ENCODE measurements at places on chromosomes 7 and 10.

DNA sequence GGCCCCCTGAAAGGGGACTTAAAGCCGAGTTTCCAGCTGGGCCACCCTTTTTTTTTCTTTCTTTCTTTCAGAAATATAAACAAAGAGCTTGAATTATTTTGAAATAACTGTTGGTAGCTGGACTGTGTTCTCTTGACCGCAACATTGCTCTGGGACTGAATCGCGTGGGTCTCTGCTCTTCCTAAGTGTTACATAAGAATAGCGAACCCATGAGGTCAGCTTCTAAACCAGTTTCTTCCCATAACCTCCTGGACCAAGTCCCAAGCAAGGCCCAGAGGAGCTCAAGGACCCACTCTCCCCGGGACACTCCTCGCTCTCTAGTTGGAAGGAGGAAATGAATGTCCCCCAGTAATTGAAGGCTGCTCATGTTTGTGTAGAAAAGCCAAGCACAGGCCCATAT, 91.1 kb downstream of the CXCL12 start:
- DNase-seq = no peak

- DNase-seq = no peak
Measured at GRCh38 chr7:49766966-49767365, 6.5 kb upstream of the VWC2 start.

DNA sequence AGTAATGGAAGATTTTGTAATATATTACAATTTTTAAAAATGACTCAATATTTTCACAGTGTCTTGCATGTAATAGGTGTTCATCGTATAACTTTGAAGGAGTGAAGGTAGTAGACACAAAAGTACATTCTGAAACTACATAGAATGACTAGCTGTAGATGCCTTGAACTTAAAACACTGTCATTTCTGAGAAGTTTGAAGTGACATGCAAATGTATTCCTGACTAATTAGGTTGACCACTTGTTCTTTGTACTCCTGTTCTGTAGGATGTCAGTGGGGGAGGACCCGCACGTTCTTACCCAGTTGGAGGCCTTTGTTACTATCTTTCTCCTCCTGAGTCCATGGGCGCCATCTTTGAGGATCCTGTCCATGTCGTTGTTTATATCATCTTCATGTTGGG, 31.2 kb downstream of the SEC61A2 start:
- DNase-seq = no peak

DNA sequence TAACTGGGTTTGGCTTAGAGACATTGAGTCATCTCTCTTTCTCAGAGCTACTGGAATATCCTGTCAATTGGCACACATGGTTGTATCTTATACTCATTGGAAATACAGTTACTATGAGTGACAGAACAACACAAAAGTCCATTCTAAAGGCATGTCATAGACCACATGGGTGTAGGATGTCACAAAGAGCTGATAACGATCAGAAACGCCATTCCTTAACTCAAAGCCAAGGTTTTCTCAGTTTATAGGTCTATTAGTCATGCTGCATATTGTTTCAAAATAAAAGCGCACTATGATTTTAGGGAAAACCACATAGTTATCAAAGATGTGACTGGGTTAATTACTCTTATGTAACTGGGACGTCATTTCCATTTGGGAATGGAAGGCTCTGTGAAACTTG, 147.2 kb upstream of the FAM171A1 start:
- no peak for DNase-seq

DNA sequence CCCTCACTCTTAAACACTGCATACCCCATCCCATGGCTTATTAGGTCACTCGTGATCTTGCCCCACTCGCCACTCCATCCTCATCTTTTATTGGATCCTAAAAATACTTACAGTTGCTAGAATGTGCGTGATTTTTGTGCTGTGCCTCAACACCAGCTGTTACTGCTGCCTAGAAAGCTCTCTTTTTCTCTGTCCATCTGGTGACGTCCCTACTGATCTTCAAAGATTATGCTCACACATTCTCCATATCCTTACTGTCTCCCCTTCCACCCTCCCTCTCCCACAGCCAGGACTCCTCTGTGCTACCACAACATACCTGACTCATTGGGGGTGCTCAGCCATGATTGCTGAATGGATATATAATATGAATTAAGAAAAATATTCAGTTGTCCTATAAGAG, 42.0 kb downstream of the CDK6 start:
- peak; percentile 23 for DNase-seq

GRCh38 chr7:35285799-35286198, 31.9 kb upstream of the TBX20 start:
- no peak for DNase-seq

- DNase-seq = no peak
Measured at GRCh38 chr10:132878091-132878729, 64.2 kb downstream of the CFAP46 start.

DNA sequence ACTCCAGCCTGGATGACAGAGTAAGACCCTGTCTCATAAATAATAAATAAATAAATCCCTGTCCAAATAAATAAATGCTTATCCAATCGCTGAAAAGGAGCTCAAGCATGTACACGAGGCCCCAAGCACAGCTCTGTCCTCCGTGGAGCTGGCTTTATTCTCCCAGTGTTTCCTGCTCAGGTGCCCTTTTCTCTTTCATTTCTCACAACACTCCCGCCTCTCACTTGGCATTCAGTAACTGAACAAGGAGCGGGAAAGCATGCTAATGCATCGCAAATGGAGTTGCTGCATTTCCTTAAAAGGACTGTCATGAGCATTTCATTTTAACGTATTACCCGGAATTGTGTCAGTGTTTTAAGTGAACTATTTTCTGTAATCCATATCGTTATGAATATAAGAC, 210.9 kb upstream of the C7orf33 start:
- DNase-seq = no peak

DNA sequence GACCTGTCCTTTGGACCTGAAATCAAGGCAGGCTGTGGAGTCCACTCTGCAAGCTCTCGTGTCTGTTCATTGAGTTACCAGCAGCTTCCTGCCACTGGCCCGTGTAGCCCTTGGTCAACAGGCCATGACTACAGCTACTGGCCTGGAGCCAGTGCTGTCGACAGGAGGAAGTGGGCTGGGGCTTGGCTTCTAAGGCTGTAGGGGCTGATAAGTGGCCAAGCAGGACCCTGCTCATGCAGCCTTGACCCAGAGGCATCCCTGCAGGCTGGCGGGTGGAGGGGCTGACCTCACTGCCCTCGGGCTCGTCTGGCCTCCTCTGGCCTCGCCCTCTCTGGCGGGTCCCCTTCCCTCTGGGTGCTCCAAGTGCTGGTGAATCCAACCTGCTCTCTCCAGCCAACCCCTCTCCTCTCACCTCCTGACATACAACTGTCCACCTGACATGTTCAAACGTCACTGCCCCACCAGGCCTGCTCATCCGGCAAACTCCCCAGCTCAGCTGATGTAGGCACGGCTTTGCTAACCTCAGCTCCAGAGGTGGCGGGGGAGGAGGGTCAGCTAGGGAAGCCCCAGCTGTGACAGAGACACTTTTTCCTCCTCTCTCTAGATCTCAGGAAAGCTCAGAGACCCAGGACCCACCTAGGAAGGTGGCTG, 188.6 kb upstream of the LYZL2 start:
- no peak for DNase-seq

DNA sequence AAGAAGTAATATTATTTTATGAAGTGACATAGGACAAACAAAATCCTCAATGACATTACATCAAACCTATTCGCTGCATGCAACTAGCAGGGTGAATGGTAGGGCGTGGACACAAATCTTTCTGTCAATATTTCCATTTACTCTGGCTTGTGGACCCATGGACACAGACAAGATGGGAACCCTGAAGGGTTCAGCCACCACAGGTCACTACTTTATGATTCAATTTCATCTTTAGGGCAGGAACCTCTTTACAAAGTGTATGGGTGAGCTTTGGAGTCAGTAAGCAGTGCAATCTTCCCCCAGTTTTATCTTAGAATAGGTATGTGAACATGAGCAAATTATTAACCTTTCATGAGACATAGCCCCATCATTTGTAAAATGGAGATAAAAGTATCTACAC, 982.4 kb upstream of the LRRTM3 start:
- no peak for DNase-seq

DNA sequence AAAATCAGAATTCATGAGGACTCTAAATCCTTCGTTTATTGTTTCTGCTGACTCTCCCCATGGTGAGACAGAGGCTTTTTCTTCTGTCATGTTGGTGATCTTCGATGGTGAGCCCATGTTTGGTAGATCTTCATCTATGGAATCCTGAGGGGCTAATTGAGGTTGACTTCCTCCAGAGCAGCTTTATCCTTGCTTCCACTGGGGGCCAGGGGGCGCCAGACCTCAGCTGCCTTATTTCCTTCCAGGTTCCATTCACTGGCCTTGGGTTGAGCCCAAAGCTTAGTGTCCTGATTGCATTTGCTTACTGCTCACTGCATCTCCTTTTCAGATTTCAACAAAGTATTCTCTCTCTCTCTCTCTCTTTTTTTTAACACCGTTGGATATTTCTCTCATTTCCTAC, 80.7 kb downstream of the GCC1 start:
- peak; percentile 2 for DNase-seq

GRCh38 chr7:79272938-79273337, 180.5 kb downstream of the MAGI2 start:
- no peak for DNase-seq

DNA sequence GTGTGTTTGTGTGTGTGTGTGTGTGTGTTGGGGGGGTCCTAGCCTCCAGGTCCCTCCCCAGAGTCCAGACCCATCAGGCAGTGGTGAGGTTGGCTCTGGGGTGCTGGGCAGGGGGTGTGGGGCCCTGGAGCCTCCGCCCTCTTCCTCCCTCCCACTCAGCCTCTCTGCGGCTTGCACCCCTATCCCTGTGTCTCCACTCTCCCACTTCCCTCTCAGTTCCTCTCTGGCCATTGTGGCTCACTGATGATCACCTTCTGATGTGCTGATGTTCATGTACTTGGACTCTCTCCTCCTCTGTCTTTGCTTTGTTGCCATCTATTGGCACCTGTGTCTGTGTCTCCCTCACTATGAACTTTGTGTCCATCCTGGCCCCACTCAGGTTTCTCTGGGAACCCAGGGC, 298.7 kb downstream of the ZEB1 start:
- no peak for DNase-seq

DNA sequence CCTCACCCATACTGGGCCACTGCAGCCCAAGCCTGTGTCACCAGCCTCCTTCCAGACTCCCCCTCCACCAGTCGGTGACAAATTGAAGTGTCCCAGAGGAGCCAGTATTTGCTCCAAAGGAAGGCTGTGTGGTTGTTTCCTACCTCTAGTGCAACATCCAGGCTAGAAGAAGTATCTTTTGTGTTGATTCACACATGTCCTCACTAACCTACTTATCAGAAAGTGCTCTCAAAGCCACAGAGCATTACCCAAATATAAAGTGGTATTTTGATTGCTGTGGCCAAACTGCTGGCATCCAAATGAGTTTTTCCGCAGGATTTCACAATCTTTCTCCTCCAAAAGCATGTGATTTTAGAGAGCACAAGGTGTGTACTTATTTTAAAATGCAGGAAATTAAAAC, 134.8 kb downstream of the CUL2 start:
- no peak for DNase-seq

GRCh38 chr10:77969114-77969513, 42.6 kb upstream of the DLG5 start:
- DNase-seq = no peak

DNA sequence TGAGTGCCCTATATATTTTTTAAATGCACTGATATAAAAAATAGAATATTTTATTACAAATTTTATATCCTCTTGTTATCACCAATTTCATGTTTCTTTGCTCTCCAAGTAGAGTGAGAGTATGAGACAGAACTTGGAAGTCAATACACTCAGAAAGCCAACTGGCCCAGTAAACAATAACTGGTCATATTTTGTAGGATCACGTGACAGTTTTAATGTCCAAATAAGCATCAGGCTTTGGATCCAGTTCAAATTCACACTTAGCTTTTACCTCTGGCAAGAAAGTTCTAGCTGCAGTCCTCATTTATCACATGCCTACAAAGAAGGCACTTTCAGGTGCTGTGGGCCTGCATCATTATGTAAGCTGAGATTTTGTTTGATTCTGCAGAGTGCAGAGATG, 21.6 kb upstream of the TPK1 start:
- DNase-seq = no peak

GRCh38 chr7:2452074-2452507, 24.1 kb downstream of the GRIFIN start:
- DNase-seq = no peak

DNA sequence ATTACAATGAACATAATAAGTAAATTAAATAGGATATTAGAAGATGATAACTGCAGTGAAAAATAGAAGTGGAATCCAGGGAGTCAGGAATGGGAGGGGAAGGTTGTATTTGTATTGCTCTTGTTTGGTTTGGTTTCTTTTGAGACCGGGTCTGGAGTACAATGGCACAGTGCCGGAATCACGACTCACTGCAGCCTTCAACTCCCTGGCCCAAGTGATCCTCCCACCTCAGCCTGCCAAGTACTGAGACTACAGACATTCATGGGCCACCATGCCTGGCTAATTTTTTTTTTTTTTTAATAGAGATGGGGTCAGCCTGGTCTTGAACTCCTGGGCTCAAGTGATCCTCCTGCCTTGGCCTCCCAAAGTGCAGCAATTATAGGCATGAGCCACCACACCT, 59.9 kb upstream of the LRRC4 start:
- no peak for DNase-seq

- DNase-seq = no peak
Measured at GRCh38 chr10:95697429-95697828, 3.7 kb upstream of the TCTN3 start.

- no peak for DNase-seq
Measured at GRCh38 chr10:77400033-77400432, 237.6 kb downstream of the KCNMA1 start.

GRCh38 chr7:92944633-92945032, 108.3 kb upstream of the CDK6 start:
- no peak for DNase-seq

DNA sequence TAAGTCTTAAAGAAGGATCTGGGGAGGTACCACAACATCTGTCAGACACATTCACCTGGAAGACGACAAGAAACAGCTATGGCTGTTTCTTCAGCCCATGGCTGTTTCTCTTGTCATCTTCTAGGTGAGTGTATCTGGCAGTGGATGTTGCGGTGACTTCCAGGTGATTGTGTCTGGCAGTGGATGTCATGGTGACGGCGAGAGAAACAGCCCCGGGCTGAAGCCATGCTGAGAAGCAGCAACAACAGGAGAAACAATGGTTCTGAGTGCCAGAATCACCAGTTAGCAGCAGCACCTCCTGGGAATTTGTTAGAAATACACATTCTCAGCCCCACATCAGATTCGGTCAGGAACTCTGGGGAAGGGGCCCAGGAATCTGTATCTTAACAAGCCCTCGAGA, 68.6 kb upstream of the SYPL1 start:
- no peak for DNase-seq

- DNase-seq = no peak
Measured at GRCh38 chr7:105760551-105761447, 115.6 kb downstream of the ATXN7L1 start.

GRCh38 chr7:3087243-3087755, 43.6 kb upstream of the CARD11 start:
- DNase-seq = no peak

- DNase-seq = no peak
Measured at GRCh38 chr7:87511510-87511909, 36.0 kb upstream of the ABCB4 start.

- DNase-seq = no peak
Measured at GRCh38 chr10:33423154-33423529, 88.7 kb upstream of the NRP1 start.
